ENCODE measurements at places on chromosomes 12 and 14.

- no peak for DNase-seq
These were observed 12.8 kb downstream of the CMKLR1 start for GRCh38 chr12:108326254-108326750.

DNA sequence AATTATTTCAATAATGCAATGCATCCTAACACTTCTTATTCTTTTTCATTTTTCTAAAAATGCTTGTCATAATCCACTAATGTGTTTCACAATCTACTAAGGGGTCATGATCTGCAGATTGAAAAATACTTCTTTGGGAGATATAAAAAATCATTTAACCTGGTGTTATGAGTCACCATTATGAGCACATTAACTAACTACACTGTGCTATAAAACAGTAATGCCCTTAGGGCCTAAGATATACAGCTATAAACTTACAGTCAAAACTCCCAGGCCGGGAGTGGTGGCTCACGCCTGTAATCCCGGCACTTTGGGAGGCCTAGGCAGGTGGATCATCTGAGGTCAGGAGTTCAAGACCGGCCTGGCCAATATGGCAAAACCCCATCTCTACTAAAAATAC is 14.2 kb downstream of the ATXN2 start:
- DNase-seq: no peak

DNA sequence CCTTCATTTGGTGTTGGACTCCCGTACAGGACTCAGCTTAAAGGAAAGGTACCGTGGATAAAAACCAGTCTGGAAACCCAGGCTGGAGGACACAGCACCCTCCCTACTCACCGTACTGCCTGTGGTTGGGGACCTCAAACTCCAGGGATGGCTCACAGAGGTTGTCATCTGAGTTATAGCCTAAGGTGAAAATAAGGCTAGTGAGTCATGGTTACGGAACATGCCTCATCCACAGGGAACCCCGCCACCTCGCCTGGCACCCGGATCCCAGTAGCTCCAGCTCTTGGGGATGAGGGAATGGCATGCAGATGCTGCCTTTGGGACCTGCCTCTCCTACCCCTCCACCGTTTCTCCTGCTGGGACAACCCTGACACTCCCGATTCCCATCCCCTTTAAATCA is 36.8 kb upstream of the GPR68 start:
- no peak for DNase-seq

DNA sequence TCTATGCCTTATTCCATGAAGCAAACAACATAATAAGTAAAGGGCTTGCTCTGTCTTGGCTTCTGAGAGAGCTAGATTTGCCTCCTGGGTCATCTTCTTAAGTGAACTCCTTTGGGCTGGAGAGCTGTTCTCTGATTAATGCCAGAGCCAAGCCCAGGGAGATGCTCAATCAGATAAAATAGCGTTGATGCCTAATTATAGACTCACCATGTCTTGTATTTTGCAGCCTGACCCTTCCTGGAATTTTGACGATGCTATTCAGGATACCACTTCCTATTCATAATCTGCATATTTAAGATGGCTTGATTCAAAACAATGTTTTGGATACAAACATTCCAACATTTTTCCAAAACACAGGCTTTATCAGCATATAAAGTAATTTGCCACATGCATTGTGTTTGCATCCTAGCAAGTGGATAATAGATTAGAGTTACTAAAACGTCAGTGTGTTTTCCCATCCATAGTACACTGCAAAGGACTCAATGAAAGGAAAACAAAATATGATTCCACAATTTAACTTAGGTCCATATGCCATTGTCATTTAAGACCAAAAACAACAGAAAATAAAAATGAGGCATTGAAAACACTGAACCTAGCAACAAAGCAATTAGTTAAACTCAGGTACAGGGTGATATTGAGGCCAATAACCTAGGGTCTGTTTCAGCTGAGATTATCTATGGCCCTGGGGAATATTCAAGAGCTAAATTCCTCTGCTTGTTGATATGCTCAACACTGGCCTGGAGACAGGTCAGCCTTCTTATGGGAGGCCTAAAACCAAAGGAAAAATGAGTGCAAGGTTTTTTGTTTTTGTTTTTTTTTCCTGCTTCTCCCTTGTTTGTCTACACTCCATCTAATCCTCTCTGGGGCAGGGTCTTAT is 184.2 kb upstream of the FOXN3 start:
- DNase-seq: no peak

DNA sequence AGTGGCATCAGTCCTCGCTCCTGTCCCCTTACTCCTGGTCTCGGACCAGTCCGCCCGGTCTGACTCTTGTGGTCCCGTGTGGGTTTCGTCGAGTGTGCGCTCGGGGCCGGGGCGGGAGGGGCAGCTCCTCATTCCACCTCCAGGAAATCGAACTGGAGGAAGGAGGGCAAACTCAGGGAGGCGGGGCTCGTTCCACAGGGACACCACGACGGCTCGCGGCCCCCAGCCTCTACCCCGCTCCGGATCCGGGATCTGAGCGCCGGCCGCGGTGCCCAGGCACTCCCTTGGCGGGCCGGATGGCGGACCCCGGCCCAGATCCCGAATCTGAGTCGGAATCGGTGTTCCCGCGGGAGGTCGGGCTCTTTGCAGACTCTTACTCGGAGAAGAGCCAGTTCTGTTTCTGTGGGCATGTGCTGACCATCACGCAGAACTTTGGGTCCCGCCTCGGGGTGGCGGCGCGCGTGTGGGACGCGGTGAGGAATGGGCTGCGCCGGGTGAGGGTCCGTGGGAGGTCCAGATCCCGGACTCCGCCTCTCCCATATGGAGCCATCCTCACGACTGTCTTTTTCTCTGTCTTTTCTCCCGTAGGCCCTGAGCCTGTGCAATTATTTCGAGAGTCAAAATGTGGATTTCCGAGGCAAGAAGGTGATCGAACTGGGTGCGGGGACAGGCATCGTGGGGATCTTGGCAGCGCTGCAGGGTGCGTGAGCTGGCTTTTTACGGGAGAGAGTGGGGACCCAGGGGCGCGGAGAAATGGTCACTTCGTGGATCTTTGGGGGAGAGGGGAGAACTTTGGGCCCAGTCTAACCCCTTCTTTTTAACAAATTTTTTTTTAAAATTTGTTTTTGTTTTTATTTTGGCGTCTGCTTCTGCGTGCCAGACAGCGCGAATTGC is at the start of gene EEF1AKMT3:
EEF1AKMT3 (plus strand) TSS at position 186 of the 894 bp plus-strand sequence; CDS start at position 297, 111 bp downstream.
- DNase-seq: no peak

- no peak for DNase-seq
These were observed 111.8 kb upstream of the DNM1L start for GRCh38 chr12:32567296-32567674.

DNA sequence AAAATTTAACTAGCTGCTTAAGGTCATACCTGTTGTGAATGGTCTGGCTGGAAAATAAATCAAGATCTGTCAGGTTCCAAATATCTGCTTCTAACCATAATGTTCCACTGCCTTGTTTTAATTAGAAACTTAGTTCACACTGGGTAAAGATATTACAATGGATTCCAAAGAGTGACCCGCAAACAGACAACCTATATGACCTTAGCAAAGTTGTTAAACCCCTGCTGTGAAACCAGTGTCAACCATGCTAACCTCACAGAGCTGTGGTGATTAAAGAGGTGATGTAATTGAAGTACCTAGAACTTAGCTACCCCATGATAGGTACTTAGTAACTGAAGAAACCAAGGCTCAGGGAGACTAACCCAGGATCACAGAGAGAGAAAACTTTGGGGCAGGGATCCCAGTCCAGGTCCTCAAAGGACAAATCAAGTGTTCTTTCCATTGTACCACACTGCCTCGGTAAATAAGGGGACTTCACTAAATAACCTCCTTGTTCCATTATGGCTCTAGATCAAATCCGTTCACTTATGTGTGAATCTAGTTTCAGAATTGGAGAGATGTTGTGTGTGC is 2.2 kb downstream of the GUCY2C start:
- DNase-seq: no peak

DNA sequence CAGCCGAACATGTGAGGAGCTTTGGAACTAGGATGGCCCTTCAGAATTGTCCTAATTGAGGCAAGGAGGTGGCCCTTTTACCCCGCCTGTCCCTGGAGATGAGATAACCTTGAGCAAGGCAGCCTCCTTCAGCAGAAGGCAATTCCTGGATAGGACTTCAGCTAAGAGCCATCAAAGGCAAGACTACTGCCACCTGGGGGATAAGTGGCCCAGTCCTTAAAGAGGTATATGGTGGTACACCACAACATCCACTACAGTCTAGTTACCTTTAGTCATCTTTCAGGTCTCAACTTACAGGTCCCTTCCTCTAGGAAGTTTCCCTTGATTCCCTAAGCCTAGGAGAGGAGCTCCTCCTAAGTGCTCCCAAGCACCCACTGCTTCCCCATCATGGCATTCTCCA is 204.2 kb upstream of the CDKN3 start:
- DNase-seq: no peak

DNA sequence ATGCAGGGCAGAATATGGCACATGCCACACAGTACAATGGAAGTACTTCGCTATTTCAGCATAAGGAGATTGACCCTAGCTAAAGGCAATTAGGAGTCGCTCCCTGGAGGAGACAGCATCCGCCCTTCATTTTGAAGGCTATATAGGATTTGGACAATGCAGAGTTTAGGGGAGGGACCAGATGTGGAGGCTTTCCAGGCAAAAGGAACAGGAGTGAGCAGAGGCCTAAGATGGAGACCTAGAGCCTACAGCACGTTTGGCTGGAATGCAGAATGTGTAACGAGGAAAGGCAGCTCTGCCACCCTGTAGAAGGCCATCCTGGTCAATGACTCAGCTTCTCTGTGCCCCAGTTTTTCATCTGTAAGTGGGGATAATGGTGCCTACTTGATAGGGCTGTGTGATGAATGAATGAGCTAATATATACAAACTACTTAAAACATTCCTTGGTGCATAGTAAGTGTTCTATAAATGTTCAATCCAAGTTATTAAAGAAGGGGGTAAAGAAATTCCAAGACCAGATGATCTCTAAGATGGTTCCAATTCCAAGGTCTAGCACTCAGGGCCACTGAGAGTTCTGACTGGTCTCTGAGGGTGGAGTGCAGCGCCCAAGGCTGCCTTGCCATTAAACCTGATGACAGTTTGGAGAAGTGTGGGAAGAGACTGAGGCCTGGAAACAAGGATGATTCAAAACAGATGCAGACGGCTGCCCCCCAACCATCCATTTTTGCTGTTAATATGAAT is 54.3 kb upstream of the FRMD6 start:
- no peak for DNase-seq

- no peak for DNase-seq
These were observed 154.5 kb downstream of the SEC23A start for GRCh38 chr14:38948576-38948975.

DNA sequence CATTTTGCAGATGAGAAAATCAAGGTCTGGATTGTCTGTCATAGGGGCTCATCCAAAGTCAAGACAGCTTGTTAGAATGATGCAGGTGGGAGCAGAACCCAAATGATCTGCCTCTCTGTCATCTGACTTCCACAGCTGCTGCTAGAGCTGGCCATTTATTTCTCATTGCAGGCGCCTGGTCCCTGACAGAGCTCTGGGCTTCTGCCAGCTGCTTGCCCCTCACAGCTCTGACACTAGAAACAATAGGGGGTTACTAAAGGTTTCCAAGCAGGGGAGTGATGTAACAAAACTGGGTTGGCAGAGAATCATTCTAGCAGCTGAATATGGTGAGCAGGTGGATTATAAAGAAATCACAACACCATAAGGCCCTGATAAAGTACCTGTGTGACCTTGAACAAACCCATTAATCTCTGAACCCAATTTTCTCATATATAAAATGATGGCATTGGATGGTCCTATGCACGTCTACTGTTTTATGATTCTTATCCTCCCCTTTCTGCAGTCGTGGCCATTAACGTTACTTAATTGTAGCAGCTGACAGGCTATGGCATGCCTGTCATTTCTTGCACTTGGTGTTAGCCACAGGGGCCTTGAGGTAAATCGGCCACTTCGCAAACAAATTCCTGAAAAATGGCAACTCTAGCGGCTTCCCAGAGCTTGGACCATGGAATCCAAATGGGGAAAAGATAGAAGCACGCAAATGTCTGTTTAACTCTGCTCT is 134.6 kb downstream of the RMST start:
- DNase-seq: no peak

DNA sequence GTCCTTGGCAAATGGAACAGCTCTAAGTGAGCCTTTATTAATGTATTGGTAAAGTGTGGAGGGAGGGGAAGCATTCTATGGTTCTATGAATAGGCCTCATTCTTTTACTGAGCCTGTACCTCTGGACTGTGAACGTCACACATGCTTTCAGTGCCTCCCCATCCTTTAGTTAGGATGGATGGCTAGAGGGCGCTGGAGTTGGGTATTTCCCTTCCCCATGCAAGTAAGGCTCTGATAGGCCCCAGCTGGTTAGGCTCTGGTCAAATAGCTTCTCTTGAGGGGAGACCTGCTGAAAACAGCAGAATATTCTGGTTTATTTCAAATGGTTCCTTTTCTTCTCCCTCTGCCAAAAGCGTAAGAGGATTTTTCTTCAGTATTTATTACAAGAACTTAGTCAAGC is 860.9 kb upstream of the MDGA2 start:
- DNase-seq: no peak
